Activated gamma-delta T cell (primary cell): ENCODE measurements at places on chromosomes 7 and 10.

GRCh38 chr10:7260412-7260900 lies 150.4 kb downstream of the SFMBT2 start:
- DNase-seq = no peak

DNA sequence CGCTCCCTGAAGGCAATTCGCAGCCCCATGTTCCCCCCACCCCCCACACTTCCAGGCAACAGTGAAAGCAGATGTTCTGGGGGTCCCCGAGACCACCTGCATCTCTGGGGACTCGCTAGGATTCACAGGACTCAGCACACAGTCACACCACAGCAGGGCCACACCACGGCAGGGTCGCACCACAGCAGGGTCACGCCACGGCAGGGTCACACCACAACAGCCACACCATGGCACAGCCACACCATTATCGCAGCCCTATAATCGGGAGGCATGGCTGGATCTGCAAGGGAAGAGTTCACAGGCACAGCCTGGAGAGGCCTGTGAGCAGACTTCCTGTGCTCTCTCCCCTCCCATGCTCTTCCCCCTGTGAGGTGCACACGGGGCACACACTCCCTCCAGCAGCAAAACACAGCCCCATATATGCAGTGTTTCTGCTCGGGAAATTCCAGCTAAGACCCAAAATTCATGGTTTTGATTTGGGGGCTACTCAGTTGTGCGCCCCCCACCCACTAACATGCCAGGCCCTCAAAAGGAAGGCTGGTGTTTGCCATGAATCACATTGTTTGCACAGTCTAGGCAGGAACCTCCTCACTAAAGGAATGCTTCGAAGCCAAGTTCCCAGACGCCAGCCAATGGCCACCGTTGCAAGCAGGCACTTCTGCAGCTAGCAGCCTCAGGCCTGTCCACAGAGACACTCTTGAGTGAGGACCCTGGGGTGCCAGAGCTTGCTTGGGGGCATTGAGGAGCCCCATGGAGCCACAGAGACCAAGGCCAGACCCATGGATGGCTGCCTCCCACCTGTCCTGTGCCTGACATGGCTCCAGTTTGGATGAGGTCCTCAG lies 7.0 kb upstream of the DPYSL4 start:
- DNase-seq = no peak

GRCh38 chr10:76202777-76203176 lies 771.4 kb downstream of the LRMDA start:
- DNase-seq = no peak

GRCh38 chr10:74008212-74008731 lies 10.4 kb downstream of the VCL start:
- DNase-seq = no peak

GRCh38 chr7:84113286-84113685 lies 81.3 kb downstream of the SEMA3A start:
- no peak for DNase-seq

GRCh38 chr10:96529634-96530279 lies 16.0 kb upstream of the TLL2 start:
- no peak for DNase-seq

DNA sequence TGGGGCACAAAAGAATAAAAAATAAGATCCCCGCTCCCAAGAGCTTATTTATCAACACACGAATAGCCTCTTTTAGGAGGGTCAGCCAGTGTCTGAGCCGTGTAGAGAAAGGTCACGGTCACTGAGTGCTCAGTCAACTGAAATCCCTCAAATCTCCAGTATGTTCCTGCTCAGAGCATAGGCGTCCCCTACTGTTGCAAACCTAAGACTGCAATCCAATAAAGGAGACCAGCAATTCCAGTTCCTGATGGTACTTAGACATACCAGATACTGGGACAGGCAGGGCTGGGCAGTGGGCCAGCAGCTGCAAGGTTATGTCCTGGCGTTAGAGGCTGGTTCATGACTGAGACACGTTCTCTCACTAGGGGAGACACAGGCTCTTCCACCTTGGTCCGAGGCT lies 93.6 kb downstream of the CACNB2 start:
- no peak for DNase-seq

GRCh38 chr7:53466371-53466770 lies 430.9 kb downstream of the POM121L12 start:
- no peak for DNase-seq

GRCh38 chr7:103080923-103081322 lies 6.0 kb downstream of the ARMC10 start:
- DNase-seq = no peak

- DNase-seq = no peak
These were observed 87.9 kb downstream of the SVIL start for GRCh38 chr10:29546773-29547313.

DNA sequence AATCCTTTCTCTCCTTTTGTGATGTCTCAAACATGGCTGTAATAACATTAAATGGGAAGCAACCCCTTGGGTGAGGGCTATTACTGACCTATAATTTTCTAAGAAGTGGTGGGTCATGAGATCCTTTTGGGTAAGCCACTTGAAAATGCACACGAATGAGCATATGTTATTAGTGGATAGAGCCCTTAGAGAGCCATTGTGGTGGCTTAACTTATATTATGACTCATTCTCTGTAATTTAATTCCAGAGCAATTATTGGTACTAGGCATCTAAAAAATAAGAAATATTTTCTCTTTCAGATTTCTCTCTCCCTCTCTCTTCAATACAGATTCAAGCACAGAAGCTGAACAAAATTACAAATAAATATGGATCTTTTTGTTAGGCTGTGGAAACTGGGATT lies 1177.4 kb upstream of the PHF14 start:
- DNase-seq = no peak

DNA sequence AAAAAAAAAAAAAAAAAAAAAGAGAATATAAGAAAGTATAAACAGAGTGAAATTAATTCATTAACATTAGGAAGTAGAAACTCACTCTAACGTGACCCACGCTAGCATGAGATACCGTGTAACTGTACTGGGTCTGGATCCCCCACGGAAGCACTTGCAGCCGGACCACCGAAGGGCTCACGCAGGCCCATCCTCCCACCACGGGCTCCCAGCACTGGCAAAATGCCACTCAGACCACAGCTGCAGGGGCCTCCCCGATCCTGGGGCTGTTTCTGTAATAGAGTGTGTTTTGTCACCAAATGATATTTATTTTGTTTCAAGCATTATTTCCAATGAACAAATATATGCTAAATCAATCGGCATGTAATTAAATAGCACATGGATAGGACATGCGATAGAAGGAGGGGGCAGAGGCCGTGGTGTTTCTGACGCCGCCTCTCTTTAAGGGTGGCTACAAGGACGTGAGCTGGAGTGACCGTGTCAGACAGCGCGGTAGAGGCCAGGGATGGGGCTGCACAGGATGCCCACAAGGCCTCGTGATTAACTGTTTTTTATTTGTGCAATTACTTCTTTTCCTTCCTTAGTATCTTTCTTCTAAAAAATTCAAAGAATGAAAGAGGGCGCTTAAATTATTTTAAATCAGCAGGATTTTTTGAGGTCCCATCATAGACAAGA lies 568.5 kb downstream of the PTPRN2 start:
- no peak for DNase-seq

- DNase-seq = no peak
These were observed 436.2 kb downstream of the KCNMA1 start for GRCh38 chr10:77201135-77202106.

- no peak for DNase-seq
These were observed 44.8 kb upstream of the TARP start for GRCh38 chr7:38318241-38318640.

DNA sequence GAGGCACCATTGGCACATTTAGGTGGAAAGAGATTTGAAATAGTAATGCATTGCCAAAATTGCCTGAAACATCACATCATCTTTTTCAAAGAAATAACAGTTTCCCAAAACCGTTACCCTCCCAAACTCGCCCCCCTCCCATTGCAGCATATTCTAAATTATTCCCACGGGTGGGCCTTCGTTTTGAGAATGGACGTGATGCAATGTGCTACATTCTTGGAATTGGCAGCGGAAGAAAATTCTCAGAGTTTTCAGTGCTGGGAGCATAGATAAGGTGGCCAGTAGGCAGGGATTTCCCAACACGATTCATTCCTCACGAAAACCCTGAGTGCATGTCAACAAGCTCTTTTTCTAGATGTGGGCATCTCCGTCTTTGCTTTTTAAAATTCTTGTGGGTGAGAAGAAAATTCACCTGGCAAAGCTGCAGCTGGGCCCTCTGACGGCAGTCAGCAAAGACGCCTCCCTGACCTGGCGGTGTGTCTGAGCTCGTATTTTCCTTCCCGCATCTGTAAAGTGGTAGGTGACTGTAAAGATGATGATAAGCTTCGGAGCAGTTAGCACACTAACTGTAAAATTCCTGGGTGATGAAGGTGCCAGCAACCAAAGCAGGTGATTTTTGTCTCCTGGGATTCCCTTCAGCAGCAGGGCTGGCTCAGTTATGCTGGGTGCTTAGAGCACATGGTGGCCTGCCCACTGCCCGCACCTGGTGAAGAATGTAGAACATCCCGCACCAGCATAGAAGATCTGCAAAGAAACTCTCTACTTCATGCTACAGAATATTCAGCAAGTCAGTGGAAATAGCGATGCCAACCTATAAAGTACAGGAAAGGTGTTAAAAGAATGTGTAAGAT lies 141.9 kb upstream of the KLF6 start:
- DNase-seq = no peak

DNA sequence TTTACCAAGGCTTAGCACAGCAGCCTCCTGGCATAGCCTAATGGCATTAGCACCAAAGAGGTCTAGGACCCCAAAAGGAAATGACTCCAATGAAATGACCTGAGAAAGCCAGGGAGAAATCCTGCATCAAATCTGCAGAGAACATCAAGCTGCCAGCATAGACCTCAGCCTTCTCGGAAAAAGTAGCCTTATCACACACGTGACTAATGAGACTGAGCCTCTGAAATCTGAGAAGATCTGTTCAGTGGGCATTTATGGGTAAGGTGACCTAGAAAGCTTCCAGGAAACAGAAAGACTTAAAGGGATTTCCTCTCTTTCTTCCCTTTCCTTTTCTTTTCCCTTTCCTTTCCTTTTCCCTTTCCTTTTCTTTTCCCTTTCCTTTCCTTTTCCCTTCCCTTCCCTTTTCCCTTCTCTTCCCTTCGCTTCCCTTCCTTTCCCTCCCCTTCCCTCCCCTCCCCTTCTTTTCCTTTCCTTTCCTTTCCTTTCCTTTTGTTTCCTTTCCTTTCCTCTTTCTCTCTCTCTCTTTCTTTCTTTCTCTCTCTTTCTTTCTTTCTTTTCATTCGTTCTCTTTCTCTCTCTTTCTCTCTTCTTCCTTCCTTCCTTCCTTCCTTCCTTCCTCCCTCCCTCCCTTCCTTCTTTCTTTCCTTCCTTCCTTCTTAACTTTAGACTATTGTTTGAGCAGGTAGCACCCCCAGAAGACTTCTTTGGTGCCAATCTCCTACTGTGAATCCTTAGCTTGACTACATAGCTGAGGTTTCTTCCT lies 23.1 kb upstream of the PTTG1IP2 start:
- DNase-seq = no peak

GRCh38 chr7:118152149-118152548 lies 31.8 kb upstream of the LSM8 start:
- no peak for DNase-seq

- no peak for DNase-seq
These were observed 42.6 kb downstream of the INPP5A start for GRCh38 chr10:132580143-132580542.

DNA sequence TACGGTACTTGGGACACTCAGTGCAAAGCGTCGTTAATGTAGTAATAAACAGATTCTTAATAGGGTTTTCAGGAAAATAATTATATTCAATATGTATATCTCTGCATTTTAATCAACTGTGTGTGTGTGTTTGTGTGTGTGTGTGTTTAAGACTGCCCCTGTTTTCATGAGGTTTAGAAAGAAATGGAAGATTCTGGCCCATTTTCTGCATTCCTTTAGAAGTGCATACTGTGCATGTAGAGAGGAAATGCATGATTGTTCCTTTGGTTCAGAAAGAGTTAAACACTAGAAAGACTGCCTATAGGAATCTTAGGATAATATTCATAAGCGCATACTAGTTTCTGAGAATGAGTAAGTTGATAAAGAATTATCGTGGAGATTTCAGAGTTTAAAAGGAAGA lies 975 bp downstream of the CNTNAP2 start:
- DNase-seq = no peak

DNA sequence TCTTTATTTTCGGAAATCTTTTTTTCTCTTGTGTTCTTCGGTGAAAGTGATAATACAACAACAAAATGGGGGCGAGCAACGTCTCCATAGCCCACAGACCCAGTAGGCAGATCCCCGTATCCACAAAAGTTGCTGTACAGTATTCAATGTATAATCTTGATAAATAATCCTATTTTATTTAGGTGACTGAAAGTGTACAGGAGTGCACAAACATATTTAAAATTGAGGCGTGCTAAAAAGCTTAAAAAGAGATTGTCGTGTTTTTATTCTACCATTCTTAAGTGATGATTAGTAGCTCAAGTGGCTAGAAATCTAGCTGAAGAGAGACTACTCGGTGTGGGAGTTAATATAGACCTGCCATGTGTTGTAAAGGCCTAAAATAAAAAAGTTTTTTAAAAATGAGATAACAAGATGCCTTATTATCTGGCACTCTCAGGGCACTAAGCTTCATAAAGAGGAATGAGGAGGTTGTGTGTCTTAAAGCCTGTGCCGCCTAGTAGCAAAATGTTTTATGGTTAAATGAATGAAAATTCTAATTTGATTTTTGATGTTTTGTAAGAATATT lies 1.6 kb downstream of the CAPZA2 start:
- DNase-seq = no peak

- DNase-seq = no peak
These were observed 33.1 kb downstream of the PPIF start for GRCh38 chr10:79380125-79380945.

- DNase-seq = no peak
These were observed 8.7 kb downstream of the SLC18A2 start for GRCh38 chr10:117249493-117250093.

- no peak for DNase-seq
These were observed 29.3 kb upstream of the HECTD2 start for GRCh38 chr10:91380873-91381256.

GRCh38 chr7:32941681-32942414 lies 15.4 kb upstream of the FKBP9 start:
- DNase-seq = no peak

DNA sequence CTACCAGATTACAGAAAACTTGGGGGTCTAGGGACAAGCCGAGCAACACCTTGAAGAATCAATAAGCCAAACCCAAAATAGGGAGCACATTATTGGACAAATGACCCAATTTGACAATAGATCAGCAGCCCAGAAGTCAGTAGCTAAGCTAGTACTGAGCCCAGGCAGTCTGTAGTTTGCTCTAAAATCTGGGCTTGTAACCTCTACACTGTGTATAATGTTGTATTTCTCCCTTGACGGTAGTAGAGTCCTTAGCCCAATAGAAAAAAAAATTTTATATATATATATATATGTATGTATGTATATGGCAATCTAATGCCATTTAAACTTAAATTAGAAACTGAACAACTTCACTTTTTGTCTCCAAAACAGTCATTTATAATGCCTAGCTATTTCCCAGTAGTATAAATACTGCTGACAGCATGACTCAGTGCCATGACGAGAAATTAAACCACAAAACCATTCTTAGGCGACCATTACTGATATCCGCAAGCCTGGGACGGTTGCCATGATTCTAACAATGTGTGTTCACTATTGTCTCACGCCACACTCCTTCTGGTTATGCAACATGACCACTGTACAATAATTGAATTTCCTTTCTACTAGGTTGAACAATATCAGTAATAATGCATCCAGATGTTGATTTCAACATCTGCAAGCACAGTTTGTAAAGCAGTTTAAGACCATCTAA lies 110.5 kb downstream of the IPMK start:
- no peak for DNase-seq
